Central memory CD8-positive, alpha-beta T cell (primary cell): ENCODE measurements at places on chromosomes 7 and 10.

DNA sequence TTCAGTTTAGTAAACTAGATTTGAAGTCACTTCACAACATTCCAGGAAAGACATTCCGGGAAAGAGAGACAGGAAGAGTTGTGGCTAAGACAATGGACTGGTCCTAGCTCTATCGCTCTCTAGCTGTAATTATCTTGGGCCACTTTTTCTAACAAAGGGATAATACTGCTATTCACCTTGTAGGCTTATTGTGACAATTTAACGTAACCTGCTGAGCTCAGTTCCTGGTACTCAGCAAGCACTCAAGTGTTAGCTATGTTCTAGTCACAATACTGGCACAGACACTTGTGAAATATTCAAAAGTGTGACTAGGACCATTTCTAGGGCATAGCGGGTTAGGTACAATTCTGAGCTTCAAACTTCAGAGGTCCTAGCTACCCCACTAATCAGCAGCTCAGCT is 12.0 kb upstream of the NRCAM start:
- no peak for DNase-seq
- H3K4me1 ChIP-seq: no peaks in the 10 kb centered on the region
- H3K4me3 ChIP-seq: no peak overlapping the region
- no peaks in the 10 kb centered on the region for H3K27me3 ChIP-seq
- H3K27ac ChIP-seq: no peak overlapping the region

DNA sequence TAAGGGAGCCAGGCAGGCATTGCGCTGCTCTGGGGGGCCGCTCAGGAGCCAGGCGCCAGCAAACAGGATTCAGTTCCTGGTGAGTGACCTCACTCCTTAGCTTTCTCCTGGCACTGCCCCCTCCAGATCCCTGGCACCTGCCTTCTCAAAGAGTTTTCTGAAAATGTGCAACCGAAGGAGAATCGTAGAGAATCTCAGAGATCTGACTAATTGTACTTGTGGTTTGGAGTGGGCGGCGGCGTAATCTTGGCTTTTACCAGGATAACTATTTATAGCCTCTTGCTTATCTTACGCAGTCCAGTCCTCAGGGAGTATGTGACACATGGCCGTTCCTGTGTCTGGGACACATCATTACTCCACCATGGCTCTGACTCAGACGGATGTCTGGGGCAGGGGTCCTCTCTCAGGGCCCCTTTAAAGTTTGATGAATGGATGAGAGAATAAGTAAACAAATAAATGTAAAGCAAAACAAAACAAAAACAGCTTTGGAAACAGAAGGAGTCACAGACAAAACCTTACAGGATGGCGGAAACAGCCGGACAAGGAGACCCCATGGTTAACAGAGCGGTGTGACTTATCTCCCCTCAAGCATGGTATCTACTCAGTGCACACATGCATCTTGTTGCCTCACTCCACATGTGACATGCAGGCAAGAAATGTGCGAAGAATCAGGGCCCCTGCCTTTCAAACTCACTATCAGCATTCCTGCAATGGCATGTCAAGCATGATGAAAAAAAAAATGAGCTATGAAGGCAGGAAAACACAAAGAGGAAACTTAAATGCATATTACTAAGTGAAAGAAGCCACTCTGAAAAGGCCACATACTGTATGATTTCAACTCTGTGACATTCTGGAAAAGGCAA is 99.7 kb downstream of the TNS3 start:
- no peak for DNase-seq
- no peaks in the 10 kb centered on the region for H3K36me3 ChIP-seq
- no peaks in the 10 kb centered on the region for H3K4me1 ChIP-seq
- H3K27me3 ChIP-seq: no peaks in the 10 kb centered on the region
- no peak overlapping the region for H3K27ac ChIP-seq
- H3K4me3 ChIP-seq: no peak overlapping the region

DNA sequence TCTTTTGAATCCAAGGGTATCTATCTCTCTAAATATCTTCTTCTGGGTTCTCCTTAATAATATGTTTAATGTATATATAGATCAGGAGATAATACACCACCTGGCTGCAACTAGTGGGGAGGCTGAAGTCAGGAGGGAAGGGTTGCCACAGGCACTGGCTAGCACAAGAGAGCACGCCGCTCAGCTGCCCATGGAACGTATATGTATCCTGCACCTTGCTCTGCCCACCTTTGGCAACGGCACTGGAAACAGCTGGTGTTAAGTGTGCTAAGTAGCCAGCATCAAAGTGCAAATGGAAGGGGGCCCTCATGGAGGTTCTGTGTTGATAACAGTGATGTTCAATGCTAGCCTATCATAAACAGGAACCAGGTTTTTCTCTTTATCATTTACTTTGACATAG is 49.8 kb upstream of the FAM133B start:
- peaks cover 50% of the 10 kb centered on the region for H3K4me1 ChIP-seq
- H3K27me3 ChIP-seq: no peaks in the 10 kb centered on the region
- H3K27ac ChIP-seq: peak overlapping the region; percentile 71
- no peak for DNase-seq
- H3K4me3 ChIP-seq: no peak overlapping the region

DNA sequence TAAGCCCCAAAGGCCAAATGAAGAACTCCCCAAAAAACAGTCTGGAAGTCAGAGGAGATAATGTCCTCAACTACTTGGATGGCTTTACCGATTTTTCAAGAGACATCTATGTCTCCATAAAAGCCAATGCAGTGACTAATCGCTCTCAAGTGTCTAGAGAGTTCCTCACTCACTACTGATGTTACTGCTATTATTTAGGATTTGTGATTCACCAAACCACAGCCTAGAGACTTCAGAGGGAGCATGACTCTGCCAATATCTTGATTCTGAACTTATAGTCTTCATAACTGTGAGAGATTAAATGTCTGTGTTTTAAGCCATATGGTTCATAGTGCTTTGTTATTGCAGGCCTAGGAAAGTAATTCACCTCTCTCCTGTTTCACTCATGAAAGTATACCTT is 160.2 kb downstream of the IPMK start:
- no peaks in the 10 kb centered on the region for H3K4me1 ChIP-seq
- DNase-seq: no peak
- H3K4me3 ChIP-seq: no peak overlapping the region
- no peaks in the 10 kb centered on the region for H3K36me3 ChIP-seq
- H3K27me3 ChIP-seq: peaks cover 17% of the 10 kb centered on the region

GRCh38 chr7:70771451-70771850 is 360.5 kb upstream of the GALNT17 start:
- H3K4me1 ChIP-seq: peaks cover 23% of the 10 kb centered on the region
- H3K27ac ChIP-seq: no peak overlapping the region
- no peak overlapping the region for H3K4me3 ChIP-seq
- H3K27me3 ChIP-seq: no peaks in the 10 kb centered on the region
- no peak for DNase-seq

- peaks cover 2% of the 10 kb centered on the region for H3K36me3 ChIP-seq
- no peaks in the 10 kb centered on the region for H3K4me1 ChIP-seq
- H3K27me3 ChIP-seq: peaks cover 1% of the 10 kb centered on the region
Measured at GRCh38 chr7:148156233-148156632, 434.3 kb upstream of the C7orf33 start.

DNA sequence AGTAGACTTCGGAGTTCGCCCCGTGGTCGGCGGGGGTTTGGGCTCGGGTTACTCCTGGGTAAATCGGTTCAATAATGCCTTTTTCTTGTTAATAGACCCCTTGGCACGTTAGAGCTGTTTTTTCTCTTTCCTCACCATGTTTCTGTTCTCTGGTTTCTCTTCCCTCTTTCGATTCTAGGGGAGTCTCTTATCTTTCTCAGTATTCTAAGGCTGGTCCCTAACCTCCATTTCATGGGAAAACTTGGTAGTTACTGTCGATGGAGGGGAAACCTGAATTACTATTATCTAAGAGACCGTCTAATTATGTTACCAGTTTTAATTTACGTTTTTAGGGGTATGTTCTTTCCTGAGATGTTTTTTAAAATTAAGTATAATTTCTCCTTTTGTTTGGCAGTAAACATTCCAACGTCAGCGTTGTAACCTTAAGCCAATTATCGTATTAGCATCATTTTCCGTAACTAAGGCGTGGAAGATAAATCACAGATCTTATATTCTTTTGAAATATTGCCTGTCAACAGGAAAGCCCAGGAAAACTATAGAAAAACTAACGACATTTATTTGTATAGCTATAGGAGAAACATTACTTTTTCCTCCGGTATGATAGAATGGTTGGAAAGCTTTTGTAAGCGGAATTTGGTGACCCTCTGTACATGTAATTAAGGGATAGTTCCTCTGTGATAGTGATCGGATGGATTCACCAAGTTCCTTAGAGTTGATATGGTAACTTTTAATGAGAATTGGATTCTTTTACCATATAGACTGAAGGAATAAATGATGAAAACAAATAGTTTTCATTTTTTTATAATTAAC is 847 bp downstream of the BTAF1 start:
- H3K27ac ChIP-seq: peak overlapping the region; percentile 94
- H3K36me3 ChIP-seq: peaks cover 18% of the 10 kb centered on the region
- H3K4me1 ChIP-seq: peaks cover 42% of the 10 kb centered on the region

DNA sequence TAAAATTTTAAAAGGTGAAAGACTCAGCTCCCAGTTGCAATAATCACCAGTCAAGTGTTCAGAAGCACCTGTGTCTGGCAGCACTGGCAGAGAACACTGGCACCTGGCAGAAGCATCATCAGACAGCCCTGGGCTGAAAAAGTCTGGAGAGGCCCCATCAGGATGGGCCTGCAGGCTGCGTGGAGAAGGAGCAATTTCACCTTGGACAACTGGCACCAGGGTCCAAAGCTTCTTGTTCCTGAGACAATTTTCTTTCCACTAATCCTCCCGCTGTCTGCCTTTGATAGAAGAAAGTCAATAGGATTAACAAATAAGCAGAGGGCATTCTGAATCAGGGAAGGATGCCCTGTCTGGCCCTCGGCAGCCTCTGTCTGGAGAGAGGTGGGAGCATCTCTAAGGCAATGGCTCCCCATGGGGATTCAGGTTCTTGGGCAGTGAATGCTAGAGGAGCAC is 6.5 kb downstream of the COBL start:
- H3K4me3 ChIP-seq: no peak overlapping the region
- H3K36me3 ChIP-seq: no peaks in the 10 kb centered on the region
- peaks cover 17% of the 10 kb centered on the region for H3K27me3 ChIP-seq
- peaks cover 5% of the 10 kb centered on the region for H3K4me1 ChIP-seq

DNA sequence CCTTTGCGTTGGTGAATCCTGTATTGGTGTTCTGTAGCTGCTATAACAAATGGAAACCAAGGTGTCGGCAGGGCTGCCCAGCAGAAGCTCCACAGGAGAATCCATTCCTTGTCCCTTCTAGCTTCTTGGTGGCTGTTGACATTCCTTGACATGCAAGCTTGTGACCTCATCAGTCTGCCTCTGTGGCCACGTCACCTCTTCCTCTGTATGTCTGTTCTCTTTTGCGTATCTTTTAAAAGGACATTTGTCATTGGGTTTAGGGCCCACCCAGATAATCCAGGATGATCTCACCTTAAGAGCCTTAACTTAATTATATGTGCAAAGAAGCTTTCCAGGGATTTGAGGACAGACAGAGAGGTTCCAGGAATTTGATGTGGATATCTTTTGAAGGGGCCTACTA is 15.3 kb upstream of the ZCCHC24 start:
- H3K36me3 ChIP-seq: no peaks in the 10 kb centered on the region
- H3K4me1 ChIP-seq: no peaks in the 10 kb centered on the region
- DNase-seq: no peak
- no peak overlapping the region for H3K27ac ChIP-seq
- H3K27me3 ChIP-seq: no peaks in the 10 kb centered on the region

- no peak overlapping the region for H3K27ac ChIP-seq
- no peak for DNase-seq
- H3K27me3 ChIP-seq: no peaks in the 10 kb centered on the region
- H3K4me3 ChIP-seq: no peak overlapping the region
- H3K36me3 ChIP-seq: no peaks in the 10 kb centered on the region
- no peaks in the 10 kb centered on the region for H3K4me1 ChIP-seq
Measured at GRCh38 chr7:19051767-19052375, 65.6 kb downstream of the TWIST1 start.

- H3K27me3 ChIP-seq: no peaks in the 10 kb centered on the region
- H3K4me3 ChIP-seq: peak overlapping the region; percentile 18
- H3K27ac ChIP-seq: no peak overlapping the region
- H3K36me3 ChIP-seq: peaks cover 12% of the 10 kb centered on the region
Measured at GRCh38 chr10:124545351-124546054, 83.9 kb downstream of the LHPP start.

DNA sequence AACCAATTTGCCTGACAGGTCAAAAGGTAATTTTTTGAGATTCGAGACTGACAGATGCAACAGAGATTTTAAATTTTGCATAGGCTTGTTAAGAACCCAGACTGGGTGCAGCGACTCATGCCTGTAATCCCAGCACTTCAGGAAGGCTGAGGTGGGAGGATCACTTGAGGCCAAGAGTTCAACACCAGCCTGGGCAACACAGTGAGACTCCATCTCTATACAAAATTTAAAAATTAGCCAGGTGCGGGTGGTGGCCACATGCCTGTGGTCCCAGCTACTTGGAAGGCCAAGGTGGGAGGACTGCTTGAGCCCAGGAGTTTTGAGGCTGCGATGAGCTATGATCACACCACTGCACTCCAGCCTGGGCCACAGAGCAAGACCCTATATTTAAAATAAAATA is 34.6 kb downstream of the AMZ1 start:
- DNase-seq: no peak
- H3K27ac ChIP-seq: no peak overlapping the region
- H3K27me3 ChIP-seq: no peaks in the 10 kb centered on the region
- peaks cover 19% of the 10 kb centered on the region for H3K4me1 ChIP-seq
- H3K36me3 ChIP-seq: peaks cover 8% of the 10 kb centered on the region

GRCh38 chr7:157138101-157138423 is 664 bp upstream of the UBE3C start:
- H3K36me3 ChIP-seq: peaks cover 16% of the 10 kb centered on the region
- peak overlapping the region; percentile 80 for H3K27ac ChIP-seq
- peaks cover 34% of the 10 kb centered on the region for H3K4me1 ChIP-seq
- DNase-seq: no peak
- H3K27me3 ChIP-seq: no peaks in the 10 kb centered on the region
- H3K4me3 ChIP-seq: peak overlapping the region; percentile 62

- no peak for DNase-seq
- H3K27me3 ChIP-seq: peaks cover 22% of the 10 kb centered on the region
- no peaks in the 10 kb centered on the region for H3K4me1 ChIP-seq
- no peaks in the 10 kb centered on the region for H3K36me3 ChIP-seq
- H3K4me3 ChIP-seq: no peak overlapping the region
Measured at GRCh38 chr7:94676431-94676830, 20.5 kb upstream of the SGCE start.

- peak overlapping the region; percentile 84 for H3K4me3 ChIP-seq
- H3K27me3 ChIP-seq: no peaks in the 10 kb centered on the region
- peaks cover 22% of the 10 kb centered on the region for H3K36me3 ChIP-seq
- peak; percentile 36 for DNase-seq
Measured at GRCh38 chr7:1920266-1920681, 250.2 kb downstream of the ELFN1 start.
